ENCODE measurements at places on chromosomes 5 and 9.

DNA sequence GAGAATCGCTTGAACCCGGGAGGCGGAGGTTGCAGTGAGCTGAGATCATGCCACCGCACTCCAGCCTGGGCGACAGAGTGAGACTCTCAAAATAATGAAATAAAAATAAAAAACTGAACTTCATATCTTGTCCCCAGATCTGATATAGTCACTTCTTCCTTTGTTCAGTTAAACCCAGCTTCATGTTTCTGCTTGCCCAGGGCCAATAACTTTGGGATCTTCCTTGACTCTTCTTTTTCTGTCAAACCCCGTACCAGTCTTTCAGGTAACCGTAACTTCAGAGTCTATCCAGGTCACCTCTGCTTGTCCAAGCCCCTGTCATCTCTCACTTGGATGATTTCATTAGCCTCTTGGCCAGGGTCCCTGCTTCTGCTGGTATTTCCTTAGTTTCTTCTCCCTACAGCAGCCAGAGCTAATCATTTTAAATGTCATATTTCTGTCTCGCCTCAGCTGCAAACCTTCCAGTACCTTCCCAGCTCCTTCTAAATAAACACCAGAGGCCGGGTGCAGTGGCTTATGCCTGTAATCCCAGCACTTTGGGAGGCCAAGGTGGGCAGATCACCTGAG lies 19.7 kb upstream of the ABL1 start:
- DNase-seq = no peak

- DNase-seq = no peak
Observed at GRCh38 chr9:116238225-116238624, 84.6 kb downstream of the PAPPA start.

- DNase-seq = no peak
Observed at GRCh38 chr5:125313555-125313954, 567.1 kb upstream of the ZNF608 start.

- no peak for DNase-seq
Observed at GRCh38 chr5:43418561-43418960, 6.4 kb upstream of the CCL28 start.

GRCh38 chr9:85610074-85610860 lies 131.5 kb downstream of the AGTPBP1 start:
- no peak for DNase-seq

GRCh38 chr5:180785121-180785781 lies 17.4 kb downstream of the MGAT1 start:
- DNase-seq = no peak

DNA sequence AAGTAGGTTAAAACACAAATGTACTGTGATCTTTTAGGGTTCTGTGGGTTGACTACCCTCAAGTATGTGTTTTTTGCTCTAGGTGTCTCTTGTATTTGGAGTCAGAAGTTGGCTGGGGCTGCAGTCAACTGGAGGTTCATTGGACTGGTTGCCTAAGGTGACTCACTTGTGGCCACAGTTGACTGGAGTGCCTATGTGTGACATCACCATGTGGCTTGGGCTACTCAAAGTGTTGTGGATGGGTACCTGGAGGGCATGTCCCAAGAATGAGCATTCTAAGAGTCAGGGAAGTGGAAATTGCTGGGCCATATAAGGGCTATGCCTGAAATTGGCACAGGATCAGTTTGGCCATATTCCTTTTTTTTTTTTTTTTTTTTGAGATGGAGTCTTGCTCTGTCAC lies 27.4 kb downstream of the SNX30 start:
- no peak for DNase-seq

- DNase-seq = no peak
Observed at GRCh38 chr5:97501965-97502305, 318.9 kb upstream of the RIOK2 start.

DNA sequence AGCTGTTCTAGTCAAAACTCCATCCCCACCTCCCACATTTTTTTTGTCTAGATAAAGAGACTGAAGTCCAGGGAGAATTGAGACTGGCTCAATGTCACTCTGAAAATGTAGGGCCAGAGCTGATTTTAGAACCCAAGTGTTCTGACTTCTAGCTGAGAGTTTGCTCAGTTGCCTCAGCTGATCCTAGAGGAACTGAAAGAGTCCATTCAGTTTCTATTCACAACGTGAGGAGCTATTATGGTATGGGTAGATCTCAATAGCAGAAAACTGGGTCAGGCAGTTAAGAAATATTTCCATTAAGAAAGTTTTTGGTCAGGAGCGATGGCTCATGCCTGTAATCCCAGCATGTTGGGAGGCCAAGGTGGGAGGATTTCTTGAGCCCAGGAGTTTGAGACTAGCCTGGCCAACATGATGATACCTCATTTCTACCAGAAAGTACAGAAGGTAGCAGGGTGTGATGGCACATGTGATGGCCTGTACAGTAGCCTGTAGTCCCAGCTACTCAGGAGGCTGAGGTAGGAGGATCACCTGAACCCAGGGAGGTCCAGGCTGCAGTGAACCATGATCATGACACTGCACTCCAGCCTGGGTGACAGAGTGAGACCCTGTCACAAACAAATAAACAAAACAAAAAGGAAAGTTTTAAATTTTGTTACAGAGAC lies 61.7 kb downstream of the GLRA1 start:
- no peak for DNase-seq

DNA sequence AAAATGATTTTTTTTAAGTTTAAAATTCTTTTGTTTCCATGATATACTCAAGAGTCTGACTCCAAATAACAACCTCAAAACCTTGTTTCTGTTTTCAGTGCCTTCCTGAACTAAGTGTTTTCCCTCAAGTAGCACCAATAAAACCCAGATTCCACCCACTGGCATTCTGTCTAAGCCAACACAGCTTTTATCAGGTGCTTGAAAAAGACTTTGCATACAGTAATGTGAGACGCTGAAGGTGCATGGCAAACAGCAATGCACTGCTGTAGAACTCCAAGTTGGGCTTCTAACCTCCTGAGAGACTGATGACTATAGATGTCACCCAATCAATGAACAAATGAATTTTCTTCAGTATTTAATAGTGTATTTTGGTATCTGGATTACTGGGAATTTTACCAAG lies 95.7 kb downstream of the NFIB start:
- no peak for DNase-seq

DNA sequence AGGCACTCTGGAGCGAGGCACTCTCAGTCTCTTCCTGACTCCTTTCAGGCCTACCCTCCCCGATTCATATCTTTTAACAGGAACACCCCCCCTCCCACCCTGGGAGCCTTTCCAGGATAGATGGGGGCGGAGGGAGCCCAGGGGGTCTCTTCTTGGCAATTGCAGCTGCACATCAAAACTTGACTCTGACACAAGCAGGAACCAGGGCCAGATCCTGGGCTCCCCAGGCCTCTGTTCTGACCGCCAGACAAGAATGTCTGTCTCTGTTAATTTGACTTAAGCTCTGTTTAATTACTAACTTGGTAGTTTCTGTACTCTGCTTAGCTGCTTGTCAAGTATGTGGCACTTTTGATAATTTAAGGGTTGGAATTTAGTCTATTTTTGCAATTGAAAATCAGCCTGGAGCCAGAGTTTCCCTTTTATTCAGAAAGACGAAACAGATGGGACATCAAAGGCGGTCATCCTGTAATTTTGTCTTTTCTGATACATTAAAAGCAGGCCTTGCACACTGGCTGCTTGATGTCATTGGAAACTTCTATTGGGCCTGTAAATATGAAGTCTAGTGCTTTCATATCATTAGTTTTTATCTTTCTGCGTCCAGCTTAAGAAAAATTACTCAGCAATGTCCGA lies 43.3 kb downstream of the ACTL7B start:
- no peak for DNase-seq

DNA sequence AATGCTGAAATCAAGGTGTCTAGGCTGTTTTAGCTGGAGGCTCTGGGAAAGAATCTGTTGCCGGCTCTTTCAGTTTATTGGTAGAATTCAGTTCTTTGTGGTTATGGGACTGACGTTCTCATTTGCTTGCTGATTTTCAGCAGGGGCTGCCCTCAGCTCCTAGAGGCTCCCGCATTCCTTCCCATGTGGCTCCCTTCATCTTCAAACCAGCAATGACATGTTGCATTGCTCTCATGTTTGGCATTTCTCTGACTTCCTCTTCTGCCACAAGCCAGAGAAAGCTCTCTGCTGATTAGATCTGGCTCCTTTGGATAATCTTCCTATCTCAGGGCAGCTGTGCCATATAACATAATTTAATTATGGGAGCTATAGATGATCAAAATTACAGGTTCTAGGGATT lies 360.3 kb downstream of the LRRC70 start:
- no peak for DNase-seq

GRCh38 chr5:141800617-141801016 lies 77.6 kb downstream of the PCDH1 start:
- no peak for DNase-seq

- no peak for DNase-seq
Observed at GRCh38 chr9:137275588-137276472, 1.7 kb upstream of the TOR4A start.

DNA sequence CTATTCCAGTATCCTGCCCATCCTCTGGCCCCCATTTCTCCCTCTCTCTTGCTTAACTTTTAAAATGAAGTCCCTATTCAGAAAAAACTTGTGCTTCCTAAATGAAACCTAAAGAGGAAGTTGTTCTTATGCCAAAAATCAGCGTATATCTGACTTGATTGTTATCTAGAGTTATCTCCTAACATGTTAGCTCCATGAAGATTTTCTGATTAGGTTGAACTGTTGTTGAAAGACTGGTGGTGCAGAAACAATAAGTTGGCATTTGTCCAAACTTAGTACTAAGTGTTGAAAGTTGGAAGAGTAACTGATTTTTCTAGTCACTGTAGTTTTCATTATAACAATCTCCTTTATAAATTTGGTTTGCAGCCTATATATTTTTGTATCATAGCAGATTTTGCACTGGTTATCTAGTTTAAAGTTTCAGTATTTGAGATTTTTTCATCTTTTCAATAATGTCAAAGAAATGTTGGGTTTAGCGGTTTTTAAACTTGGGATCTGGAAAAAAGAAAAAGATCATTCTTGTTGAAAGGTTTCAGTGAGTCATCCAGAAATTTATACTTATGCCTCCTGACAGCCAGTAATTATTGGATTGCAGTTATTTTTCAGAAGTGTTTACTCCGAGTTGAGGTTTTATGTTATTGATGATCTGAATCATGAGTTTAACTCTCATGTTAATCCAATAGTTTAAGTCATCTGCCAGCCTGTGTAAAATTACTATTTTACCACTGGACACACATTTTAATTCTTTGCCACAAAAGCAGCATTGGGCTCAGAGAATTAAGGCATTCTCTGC lies 60.6 kb downstream of the PAM start:
- no peak for DNase-seq

GRCh38 chr5:90015584-90016018 lies 394.0 kb downstream of the CETN3 start:
- DNase-seq = no peak

DNA sequence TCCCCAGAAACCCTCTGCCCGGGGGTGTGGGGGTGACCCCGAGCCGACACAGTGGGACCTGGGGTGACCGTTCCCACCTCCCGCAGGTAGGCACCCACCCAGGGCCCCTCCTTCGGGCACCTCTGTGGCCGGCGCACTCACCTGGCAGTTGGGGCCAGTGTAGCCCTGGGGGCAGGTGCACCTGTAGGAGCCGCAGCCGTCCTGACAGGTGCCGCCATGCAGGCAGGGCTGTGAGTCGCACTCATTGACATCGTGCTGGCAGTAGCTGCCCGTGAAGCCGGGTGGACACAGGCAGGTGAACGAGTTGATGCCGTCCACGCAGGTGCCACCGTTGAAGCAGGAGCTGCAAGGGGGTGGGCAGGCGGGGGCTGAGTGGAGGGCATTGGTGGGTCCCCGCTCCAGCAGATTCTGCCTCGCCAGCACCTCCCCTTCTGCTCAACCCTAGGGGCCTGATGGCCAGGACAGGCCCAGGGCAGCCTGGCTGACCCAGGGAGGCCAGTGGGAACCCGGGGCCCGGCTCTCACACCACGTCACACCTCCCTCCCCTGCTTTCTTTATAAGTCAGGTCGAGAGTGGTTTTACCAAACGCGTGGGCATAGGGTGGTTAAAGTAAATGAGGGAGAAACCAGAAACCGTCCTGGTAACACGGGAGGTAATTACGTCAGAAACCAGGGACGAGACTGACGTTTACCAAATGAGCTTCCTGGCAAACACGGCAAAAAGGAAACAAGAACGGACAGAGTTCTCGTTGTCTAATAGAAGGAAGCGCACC lies 26.1 kb upstream of the SEC16A start:
- no peak for DNase-seq

- no peak for DNase-seq
Observed at GRCh38 chr5:14557791-14558415, 23.7 kb upstream of the OTULINL start.

DNA sequence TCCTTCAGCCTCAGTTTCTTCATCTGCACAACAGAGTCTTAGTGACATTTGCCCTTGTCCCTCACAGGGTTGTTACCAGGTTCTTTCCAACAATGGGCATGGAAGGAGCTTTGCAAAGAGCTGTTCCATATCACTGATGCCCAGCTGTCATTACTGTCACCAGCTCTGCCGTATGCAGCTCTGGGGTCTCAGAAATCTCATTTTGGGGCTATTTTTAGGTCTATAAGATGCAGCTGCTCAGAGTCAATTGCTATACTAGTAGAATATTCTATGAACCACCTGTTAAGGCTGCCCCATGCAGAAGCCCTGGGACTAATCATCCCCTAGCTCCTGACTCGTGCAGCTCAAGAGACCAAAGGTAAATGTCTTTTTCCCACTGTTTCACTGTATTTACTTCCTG lies 105.1 kb upstream of the TNPO1 start:
- DNase-seq = no peak

GRCh38 chr9:122168356-122168755 lies 8.6 kb downstream of the MORN5 start:
- no peak for DNase-seq

GRCh38 chr5:64502196-64502595 lies 3.6 kb upstream of the RGS7BP start:
- no peak for DNase-seq

GRCh38 chr5:168106008-168106761 lies 185.3 kb upstream of the WWC1 start:
- DNase-seq = no peak

DNA sequence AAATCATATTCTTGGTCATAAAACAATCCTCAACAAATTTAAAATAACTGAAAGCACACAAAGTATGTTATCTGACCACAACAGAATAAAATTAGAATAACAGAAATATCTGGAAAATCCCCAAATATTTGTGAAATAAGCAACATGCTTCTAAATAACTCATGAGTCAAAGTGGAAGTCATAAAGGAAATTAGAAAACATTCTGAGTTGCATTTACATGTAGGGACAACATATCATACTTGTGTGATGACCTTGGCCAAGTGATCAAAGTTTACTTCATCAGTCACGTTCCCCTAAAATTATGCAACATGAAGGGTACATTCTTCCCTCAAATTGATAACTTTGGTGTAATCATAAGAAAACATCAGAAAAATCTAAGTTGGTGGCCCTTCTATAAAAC lies 64.7 kb downstream of the CSF2 start:
- DNase-seq = no peak
